ENCODE measurements at places on chromosomes 2 and 18.

GRCh38 chr18:44514106-44514505 is 166.6 kb upstream of the SETBP1 start:
- DNase-seq = no peak

DNA sequence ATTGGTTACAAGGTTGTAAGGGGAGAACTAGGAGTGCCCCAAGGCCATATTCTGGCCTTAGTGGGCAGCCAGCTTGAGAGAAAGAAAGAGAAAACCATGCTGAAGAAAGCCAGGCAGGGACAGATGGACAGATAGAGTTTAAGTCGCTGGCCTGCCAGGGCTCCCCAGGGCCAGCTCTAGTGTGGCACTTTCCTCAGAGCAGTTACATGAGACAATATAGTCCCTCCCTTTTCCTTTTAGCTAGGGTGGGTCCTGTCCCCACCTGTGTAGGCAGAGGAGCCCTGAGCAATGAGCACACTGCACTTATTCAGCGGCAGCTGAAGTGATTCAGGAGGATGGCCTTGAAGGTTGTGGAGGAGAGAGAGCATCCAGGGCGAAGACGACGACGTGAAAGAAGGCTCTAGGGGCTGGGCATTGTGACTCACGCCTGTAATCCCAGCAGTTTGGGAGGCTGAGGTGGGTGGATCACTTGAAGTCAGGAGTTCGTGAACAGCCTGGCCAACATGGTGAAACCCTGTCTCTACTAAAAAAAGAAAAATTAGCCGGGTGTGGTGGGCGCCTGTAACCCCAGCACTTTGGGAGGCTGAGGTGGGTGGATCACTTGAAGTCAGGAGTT is 152.0 kb upstream of the SLC1A4 start:
- DNase-seq = no peak

- DNase-seq = no peak
Measured at GRCh38 chr2:102606353-102606752, 13.0 kb upstream of the SLC9A2 start.

GRCh38 chr2:197089655-197090054 is 163.1 kb upstream of the PGAP1 start:
- DNase-seq = no peak

GRCh38 chr2:201105759-201106158 is 10.2 kb upstream of the CFLAR start:
- no peak for DNase-seq

DNA sequence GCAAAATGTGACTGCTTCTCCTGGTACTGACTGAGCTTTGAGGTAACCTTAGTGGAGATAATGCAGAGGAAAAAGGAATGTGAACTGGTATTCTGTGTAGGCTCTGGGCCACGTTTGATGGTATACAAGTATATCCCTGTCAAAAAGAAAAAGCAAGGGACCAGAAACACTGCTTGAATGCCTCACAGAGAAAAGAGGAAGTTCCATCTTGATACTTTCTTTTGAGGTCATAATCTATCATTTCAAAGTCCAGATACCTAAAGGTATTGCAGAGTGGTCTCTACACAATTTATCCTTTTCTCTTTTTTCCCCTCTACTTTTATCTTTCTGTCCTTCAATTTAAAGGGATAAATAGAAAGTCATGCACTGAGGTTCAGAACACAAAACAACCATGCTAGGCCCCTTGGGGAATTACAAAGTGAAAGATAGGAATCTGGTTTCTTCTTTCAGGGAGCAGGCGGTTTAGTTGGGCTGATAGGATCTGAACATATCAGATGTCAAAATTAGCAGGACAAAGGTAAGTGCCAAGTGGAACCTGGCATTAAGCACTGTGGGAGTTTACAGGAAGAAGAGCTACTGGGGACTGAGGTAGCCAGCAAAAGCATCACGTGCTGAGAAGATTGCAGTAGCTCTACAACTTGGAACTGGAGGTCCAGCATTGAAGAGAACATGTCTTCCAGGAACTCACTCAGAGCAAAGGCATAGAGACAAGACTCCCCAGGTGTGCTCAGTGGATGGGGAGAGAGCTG is 121.2 kb downstream of the LYPD6 start:
- no peak for DNase-seq

All from activated CD4-positive, CD25-positive, alpha-beta regulatory T cell (primary cell).